ENCODE measurements at places on chromosomes 1 and 21.

- DNase-seq: no peak
Measured at GRCh38 chr1:209527993-209528717, 55.4 kb upstream of the CAMK1G start.

- DNase-seq: no peak
Measured at GRCh38 chr1:22845398-22845935, 127.2 kb downstream of the LACTBL1 start.

GRCh38 chr1:91548376-91549040 lies 47.9 kb downstream of the CDC7 start:
- DNase-seq: peak; percentile 18

- no peak for DNase-seq
Measured at GRCh38 chr21:29613021-29613420, 314.3 kb downstream of the BACH1 start.

GRCh38 chr1:42081475-42081874 lies 71.7 kb upstream of the GUCA2B start:
- no peak for DNase-seq

DNA sequence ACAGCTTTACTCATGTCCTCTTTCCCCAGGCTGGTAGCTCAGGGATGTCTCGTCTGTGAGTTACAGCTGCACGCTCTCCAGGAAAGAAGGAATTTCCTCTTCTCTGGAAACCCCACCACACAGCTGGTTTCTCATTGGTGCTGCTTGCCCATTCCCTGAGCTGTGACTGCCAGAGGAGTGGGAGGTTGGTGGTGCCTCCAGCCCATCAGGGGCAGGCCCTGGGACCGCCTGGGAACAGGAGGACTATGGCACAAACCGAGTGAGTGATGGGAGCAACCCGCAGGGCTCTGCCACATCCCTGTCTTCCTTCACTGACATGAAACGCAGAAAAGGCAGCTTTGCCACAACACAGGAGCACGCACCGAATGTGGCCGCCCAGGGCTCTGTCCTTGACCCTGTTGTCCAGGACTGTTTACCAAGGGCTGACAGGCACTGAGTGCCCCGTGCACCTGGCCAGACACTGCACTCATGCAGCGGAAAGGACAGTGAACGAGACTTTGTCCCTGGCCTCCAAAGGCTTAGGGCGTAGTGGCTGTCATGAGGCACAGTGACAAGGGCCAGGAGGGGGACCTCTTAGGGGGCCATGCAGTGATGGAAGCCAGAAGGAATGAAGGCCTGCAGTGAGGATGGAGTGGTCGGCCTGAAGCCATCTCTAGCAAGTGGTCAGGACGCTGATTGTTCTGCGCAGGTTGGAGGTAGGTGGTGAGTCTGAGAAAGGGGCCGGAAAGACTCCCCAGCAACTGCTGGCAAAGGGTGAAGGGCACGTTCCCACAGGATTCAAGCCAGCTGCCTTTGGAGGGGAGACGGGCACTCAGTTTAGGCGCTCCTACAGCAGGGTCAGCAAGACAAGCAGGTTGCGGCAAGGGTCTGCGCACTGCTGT lies 1.7 kb upstream of the CCNL2 start:
- DNase-seq: no peak

- no peak for DNase-seq
Measured at GRCh38 chr1:168509875-168510791, 33.7 kb downstream of the XCL2 start.
